Stimulated activated CD8-positive, alpha-beta memory T cell treated with anti-CD3 and anti-CD28 coated beads, Interleukin-7, amount 100 ng/mL, for 24 hours (primary cell): ENCODE measurements at places on chromosomes 6 and 20.

DNA sequence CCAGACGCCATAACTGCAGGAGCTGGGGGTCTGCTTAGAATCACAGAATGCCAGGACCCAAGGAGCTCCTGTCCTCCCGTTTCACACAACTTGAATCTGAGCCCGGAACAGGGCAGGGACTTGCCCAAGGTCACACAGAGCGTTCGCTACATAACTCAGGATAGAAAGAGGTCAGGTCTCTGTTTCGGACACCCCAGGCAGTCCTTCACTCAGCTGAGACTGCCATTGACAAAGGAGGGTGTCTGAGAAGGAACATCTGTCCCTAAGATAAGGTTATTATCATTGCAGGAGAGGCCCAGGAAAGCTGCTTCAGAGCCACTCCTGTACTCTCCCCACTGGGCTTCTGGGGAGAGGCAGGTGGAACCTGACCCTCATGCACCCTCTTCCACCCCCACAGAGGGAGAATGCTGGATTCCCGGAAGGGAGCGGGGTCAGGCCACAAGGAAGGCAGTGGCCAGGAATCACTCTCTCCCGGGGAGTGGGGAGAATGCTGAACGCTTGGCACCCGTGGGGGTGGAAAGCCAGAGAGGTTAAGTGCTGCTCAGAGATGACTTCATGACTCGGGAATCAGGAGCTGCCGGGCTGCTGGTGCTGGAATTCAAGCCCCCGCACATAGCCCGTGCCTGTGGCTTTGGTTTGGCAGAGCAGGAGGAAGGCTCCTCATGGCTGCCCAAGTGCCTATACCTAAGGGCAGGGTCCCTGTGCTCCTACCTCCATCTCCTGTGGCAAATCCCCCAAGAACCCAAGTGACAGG is 10.7 kb downstream of the SDC4 start:
- DNase-seq: no peak

DNA sequence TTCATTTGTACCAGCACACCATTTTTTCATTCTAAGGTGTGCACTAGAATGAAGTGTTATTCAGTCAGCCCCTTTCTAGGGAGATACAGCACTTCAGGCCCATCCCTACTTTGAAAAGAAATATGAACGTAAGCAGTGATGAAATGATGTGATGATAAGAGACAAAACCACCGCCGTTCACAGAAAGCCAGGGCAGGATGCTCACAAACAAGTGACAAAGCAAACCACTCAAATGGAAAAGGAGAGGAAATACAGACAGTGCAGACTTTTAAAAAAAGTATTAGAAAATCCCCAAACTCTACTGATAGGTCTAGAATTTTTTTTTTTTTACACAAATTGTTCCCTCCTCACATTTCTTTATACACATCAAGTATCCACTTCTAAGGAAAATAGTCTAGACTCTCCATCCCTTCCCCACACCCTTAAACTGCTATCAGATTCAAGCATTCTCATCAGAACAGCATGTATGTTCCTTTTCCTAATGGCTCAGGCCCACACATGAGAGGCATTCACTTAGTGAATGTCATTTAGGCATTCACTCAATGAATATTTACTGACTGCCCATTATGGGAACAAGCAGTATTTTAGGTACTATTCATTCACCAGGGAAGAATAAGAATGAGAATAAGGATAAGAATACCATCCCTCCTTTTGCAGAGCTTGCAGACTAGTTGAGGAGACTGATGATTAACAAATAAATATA is 243.5 kb downstream of the GMPR start:
- no peak for DNase-seq

GRCh38 chr6:41331401-41332150 is 3.8 kb upstream of the NCR2 start:
- no peak for DNase-seq

- DNase-seq: no peak
These were observed at the start of gene VNN1 for GRCh38 chr6:132713352-132714134. VNN1 (minus strand) TSS chr6:132714055; CDS start chr6:132714035, 20 bp downstream.

DNA sequence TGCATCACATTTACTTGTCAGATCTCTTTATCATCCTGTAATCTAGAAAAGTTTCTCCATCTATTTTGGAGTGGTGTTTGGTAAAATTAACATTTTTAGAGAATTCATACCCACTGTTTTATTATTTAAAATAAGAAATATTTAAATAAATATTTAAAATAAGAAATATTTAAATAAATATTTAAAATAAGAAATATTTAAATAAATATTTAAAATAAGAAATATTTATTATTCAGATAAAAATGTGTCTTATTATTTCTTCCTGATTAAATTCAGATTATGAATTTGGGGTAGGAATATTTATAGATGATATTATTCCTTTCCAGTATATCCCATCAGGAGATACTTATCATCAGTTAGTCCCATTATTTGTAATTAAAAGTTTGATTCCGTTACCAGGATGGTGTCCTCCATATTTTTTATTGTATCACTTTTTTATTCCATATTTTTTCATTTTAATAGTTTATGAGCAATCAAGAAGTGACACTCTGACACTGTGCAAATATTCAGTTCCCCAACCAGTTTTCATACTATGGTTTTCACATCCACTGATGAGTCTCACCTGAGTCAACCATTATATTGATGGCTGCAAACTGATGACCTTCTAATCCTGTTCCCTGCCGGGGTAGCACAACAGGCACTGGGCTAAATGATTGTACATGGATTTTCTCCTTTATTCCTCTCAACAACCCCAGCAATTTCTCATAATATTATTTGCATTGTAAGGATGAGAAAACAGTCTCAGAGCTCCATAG is 1023.0 kb downstream of the KIF16B start:
- DNase-seq: no peak

- DNase-seq: no peak
These were observed 76.0 kb downstream of the LCA5 start for GRCh38 chr6:79461205-79461604.

- no peak for DNase-seq
These were observed 7.4 kb downstream of the CALHM5 start for GRCh38 chr6:116518621-116519368.

DNA sequence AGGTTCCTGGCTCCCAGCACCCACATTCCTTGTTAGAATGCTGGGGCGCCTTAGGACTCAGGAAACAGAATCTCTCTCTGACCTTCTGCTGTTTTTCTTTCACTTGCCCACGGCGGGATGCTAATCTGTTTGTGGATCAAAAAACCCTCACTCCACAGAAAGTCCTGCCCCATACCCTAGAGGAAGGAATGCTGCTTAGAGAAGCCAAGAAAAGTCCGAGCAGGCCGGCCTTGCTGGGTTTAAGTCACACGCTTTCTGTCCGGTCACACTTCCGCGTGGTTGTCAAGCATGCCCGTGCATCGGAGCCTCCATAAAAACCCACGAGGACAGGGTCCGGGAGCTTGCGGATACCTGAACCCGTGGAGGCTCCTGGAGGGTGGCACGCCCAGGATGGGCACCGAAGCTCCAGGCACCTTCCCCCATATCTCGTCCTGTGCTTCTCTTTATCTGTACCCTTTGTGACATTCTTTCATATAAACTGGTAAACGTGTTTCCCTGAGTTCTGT is 223.1 kb downstream of the NRN1 start:
- no peak for DNase-seq

DNA sequence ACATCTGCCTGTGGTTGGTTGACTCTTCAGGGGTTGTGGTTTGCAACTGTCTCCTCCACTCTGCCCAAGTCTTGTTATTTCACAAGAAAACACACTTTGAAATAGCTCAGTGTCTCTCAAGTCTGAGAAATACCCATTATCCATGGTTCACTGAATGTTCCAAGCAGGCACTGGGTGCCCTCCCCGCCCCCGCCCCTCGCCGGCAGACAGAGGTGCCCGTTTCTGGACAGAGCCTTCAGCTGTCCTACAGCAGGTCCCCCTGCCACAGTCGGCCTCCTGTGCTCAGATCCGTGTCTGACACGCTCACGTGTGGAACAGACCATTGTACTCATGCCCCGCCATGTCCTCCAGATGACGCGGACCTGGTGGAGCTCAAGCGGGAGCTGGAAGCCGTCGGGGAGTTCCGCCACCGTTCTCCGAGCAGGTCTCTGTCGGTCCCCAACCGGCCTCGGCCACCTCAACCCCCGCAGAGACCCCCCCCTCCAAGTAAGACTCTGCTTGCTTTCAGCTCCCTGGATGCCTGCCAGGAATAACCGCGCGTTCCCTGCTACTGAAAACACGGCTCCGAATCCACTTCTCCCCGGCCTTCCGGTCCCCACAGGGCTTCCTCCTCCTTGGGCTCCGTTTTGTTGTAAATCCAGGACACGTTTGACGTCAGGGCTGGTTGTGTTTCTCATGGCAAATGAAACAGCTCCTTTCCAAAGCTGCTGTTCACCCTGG is 81.4 kb downstream of the SERAC1 start:
- no peak for DNase-seq

DNA sequence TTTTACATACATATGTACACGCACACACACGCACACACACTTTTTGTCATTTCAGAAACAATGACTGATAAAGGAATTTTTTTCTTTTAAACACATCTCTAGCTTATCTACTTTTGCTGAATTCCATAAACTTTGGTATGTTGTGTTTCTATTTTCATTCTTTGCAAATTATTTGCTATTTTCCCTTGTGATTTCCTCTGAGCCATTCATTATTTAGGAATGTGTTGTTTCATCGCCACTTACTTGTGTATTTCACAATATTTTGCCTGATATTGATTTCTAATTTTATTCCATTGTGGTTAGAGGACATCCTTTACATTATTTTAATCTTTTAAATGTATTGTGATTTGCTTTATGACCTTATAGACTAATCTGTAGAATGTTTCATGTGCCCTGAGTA is 23.6 kb upstream of the OR2J2 start:
- no peak for DNase-seq

GRCh38 chr20:58976061-58976730 is 4.9 kb upstream of the NELFCD start:
- DNase-seq: no peak

DNA sequence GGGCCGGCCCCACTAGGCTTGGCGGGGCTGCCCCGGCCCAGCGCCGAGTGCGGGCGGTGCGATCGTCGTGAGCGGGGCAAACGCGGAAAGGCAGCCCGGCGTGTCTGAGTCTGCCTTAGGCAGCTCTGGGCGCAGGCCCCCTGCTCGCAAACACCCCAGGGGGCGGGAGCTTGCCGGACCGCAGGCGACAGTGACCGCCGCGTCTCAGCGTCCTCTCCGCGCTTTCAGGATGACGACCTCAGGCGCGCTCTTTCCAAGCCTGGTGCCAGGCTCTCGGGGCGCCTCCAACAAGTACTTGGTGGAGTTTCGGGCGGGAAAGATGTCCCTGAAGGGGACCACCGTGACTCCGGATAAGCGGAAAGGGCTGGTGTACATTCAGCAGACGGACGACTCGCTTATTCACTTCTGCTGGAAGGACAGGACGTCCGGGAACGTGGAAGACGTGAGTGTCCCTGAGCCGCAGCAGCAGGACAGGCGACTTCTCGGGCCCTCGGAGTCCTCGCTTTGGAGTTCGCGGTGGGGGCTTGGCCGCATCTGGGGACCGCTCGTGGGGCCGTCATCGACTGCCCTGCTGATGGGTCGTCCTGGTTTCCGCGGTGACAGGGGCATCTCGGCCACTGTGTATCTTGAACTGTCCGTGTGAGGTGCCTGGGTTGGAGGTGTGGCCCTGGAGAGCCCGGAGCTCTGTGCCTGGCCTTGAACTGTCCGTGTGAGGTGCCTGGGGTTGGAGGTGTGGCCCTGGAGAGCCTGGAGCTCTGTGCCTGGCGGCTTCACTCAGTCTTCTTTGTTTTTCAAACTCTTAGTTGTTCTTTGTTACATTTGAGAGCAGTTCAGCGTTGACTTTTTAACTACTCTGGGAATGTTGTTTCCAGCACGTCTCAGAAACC is 786 bp downstream of the ADRM1 start:
- DNase-seq: no peak

- peak; percentile 66 for DNase-seq
These were observed 4.0 kb downstream of the PPP1R18 start for GRCh38 chr6:30682143-30683117.
